ENCODE measurements at places on chromosomes 3 and 15. TPM values are rescaled to one million over a fixed set of nuclear protein-coding genes. Genes with fewer than 3 reads are reported as not detected.

- no peak overlapping the region for H3K27ac ChIP-seq
- H3K36me3 ChIP-seq: no peaks in the 10 kb centered on the region
- peaks cover 5% of the 10 kb centered on the region for H3K4me1 ChIP-seq
- no peaks in the 10 kb centered on the region for H3K27me3 ChIP-seq
These were observed 59.4 kb upstream of the IMPG2 start for GRCh38 chr3:101379658-101380376.

GRCh38 chr15:69656271-69657030 lies 203.8 kb downstream of the RPLP1 start:
- DNase-seq: no peak
- no peaks in the 10 kb centered on the region for H3K4me1 ChIP-seq
- H3K27me3 ChIP-seq: peaks cover 20% of the 10 kb centered on the region
- no peaks in the 10 kb centered on the region for H3K36me3 ChIP-seq
- no peak overlapping the region for H3K4me3 ChIP-seq

DNA sequence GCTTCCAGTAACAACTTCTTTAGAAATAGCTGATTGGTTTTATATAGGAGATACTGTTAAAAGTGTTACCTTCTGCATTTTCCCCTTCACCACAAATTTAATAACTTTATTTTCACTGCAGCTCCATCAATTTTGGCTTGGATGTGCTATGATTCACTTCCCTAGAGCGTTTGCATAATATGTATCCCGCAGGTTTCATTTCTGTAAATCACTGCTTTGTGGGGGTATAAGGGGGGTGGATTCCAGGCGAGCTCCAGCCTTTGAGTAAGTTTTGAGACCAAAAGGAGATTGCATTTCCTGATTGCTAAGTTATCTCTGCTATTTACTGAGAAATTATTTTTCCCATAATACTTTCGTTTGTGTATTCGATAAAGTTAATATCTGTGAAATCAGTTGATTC lies 232.6 kb downstream of the TBL1XR1 start:
- H3K4me3 ChIP-seq: no peak overlapping the region
- peak; percentile 17 for DNase-seq
- H3K27ac ChIP-seq: no peak overlapping the region
- no peaks in the 10 kb centered on the region for H3K36me3 ChIP-seq
- H3K27me3 ChIP-seq: no peaks in the 10 kb centered on the region
- H3K4me1 ChIP-seq: no peaks in the 10 kb centered on the region

- no peak overlapping the region for H3K4me3 ChIP-seq
- no peaks in the 10 kb centered on the region for H3K27me3 ChIP-seq
These were observed 64.4 kb downstream of the SLC9A9 start for GRCh38 chr3:143783851-143784370.

WDR93 gene
- total RNA-seq: 0.04 TPM

IQCF5 gene
- not detected for total RNA-seq

FSIP1 gene
- 0.53 TPM for total RNA-seq

CHCHD6 gene
- 9.3 TPM for total RNA-seq
